ENCODE measurements at places on chromosomes 6 and 20.

GRCh38 chr6:112049026-112049799 lies 4.7 kb upstream of the CCN6 start:
- no peak for DNase-seq

DNA sequence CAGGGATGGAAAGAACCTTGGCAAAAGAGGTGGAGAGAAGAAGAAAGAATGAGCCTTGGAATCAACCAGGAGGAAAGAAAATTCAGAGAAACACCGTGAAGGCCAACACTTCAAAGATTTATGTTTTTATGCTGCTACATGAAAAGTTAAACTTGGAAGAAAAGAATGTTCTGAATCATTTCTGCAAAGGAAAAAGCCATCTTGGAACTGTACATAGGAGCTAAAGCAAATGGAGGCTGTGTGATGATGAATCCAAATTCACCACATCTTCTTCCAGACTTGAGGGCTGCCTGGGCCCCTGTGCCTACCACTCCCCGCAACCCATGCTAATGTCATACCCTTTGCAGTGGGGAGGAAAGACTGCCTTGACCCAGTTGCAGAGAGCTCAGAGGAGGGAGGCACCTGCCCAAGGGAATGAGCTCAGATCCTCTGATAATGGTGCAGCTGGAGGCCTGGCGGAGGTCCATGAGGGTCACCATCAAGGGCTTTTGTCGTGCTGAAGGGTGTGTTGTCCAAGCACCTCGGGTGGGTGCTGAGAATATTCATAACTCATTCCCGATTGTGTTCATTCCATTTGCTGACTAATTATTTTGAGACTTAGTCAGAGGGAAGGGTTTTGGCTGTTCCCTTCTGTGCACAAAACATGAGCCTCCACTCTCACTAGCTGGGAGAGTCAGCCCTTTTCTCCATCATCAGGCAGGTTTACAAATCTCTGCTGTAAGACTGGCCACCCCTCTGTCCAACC lies 245.8 kb upstream of the JAG1 start:
- no peak for DNase-seq

- no peak for DNase-seq
Observed at GRCh38 chr6:111958534-111958933, 85.3 kb upstream of the FYN start.

DNA sequence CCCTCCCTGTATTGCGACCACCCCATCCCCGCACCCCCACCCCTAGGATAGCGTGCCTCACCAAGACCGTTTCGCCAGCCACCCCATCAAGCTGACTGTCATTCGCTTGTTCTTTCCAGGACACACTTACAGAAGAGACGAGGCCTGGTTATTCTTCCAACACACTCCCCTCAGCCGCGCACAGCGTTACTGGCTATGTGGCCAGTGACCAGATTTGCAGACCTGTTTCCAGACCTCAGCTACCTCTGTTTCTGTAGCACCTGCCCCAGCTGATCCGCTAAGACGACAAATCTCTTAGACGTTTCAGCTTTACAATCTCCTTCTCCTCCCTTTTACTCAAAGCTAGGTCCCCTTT lies 26.1 kb downstream of the HLA-F start:
- no peak for DNase-seq

DNA sequence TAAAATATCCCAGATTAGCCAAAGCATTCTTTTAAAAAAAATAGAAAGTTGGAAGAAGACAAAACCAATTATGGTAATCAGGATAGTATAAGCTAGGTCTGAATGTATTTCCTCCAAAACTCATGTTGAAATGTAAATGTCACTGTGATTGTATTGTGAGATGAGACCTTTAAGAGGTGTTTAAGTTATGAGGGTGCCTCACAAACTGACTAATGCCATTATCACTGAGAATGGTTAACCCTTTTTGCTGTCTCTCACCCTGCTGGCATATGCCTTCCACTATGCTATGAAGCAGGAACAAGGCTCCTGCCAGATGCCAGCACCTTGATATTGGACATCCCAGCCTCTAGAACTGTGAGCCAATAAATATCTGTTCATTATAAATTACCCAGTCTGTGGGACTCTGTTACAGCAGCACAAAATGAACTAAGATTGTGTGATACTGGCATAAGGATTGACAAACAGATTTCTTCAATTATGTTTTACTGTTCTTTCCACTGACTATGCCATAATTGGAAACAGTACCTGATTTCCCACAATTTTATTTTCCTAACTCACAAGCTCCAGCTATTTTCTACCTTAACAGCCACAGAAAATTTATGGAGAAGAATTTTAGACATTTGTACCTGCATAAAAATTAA lies 63.8 kb downstream of the IBTK start:
- DNase-seq: no peak

DNA sequence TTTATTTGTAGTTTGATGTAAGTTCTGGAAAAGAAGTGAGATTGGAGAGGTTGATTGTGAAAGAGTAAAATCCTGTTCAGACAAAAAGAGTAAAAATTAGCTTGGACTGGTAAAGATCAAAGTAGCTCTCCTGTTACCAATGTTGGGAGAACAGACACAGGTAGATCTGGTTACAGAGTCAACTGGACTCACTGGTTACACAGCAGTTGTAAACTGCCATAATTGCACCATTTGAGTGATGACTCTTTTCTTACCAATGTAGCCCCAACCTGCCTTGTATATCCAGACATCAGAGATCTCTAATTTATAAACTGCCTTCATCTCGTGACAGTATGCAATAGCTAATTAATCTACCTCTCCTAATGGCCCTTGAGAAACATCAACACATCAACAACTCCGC lies 165.6 kb upstream of the PRSS16 start:
- no peak for DNase-seq
